ENCODE measurements at places on chromosomes 5 and 9. TPM values are rescaled to one million over a fixed set of nuclear protein-coding genes. Genes with fewer than 3 reads are reported as not detected.

The PDCD1LG2 gene
- 1.7 TPM for total RNA-seq

The ABCA1 gene
- total RNA-seq, result 33.4 TPM

The CTNND2 gene
- total RNA-seq, result 8.0 TPM

The SPATA31A1 gene
- total RNA-seq, result not detected

The IFNB1 gene
- not detected for total RNA-seq

The MAST4 gene
- total RNA-seq, result 114 TPM

The HMMR gene
- total RNA-seq, result 0.31 TPM

The MYMK gene
- not detected for total RNA-seq

The AMBP gene
- total RNA-seq, result 0.99 TPM

The CDH9 gene
- total RNA-seq, result not detected

The CDKN2B gene
- total RNA-seq, result 6.1 TPM

The TEK gene
- total RNA-seq, result 13.1 TPM

The ARRDC3 gene
- total RNA-seq, result 111 TPM

The WNT8A gene
- total RNA-seq, result not detected

The GFI1B gene
- total RNA-seq, result not detected

The CD180 gene
- total RNA-seq, result 2.1 TPM

The PCDHGA3 gene
- total RNA-seq, result 2.9 TPM

The ADAMTS12 gene
- total RNA-seq, result 1.7 TPM

The PKN3 gene
- total RNA-seq, result 11.1 TPM

The C5orf52 gene
- total RNA-seq, result not detected

The SPTLC1 gene
- total RNA-seq, result 77.7 TPM

The IL31RA gene
- total RNA-seq, result not detected

The STPG3 gene
- not detected for total RNA-seq

The RNF224 gene
- total RNA-seq, result 0.34 TPM

The NTRK2 gene
- total RNA-seq, result 3.0 TPM

The FBP2 gene
- total RNA-seq, result 0.29 TPM

The SLC35D2 gene
- 26.0 TPM for total RNA-seq

The SPATA31C2 gene
- total RNA-seq, result not detected

The IGFBPL1 gene
- total RNA-seq, result not detected

The FYB1 gene
- 17.9 TPM for total RNA-seq

The NME5 gene
- total RNA-seq, result 11.1 TPM

The GABRA6 gene
- total RNA-seq, result not detected

The CARTPT gene
- total RNA-seq, result not detected

The LCN15 gene
- not detected for total RNA-seq

The FAM151B gene
- 2.9 TPM for total RNA-seq

All from ureter (tissue), 1 donor.